ENCODE measurements at places on chromosomes 13 and 19. TPM values are rescaled to one million over a fixed set of nuclear protein-coding genes. Genes with fewer than 3 reads are reported as not detected.

DNA sequence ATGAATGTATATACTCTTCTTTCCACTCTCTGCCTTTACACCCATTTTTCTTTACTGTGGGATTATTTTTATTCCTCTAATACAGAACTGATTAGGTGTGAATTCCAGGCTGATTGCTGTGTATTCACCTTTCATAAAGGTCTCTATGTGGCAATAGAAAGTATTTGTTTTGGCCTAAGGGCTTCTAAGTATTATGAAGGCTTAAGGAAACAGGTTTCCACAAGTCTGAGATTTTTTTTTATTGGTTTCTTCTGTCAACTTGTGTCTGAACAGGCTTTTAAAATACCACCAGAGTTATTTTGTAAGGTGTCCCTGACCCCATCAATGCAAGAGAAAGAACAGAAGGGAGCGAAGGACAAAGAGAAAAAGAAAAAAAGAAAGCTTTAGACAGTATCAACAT lies 1102.0 kb upstream of the SPRY2 start:
- DNase-seq, result no peak

GRCh38 chr19:18362934-18363542 lies 22.6 kb downstream of the PGPEP1 start:
- DNase-seq, result no peak

GRCh38 chr13:44052780-44053184 lies 173.1 kb downstream of the LACC1 start:
- DNase-seq, result no peak

- DNase-seq, result no peak
Measured at GRCh38 chr13:110344320-110344719, 37.2 kb downstream of the COL4A2 start.

- DNase-seq, result no peak
Measured at GRCh38 chr13:59445812-59446211, 717.9 kb downstream of the DIAPH3 start.

- DNase-seq, result no peak
Measured at GRCh38 chr13:113337556-113337955, 26.4 kb downstream of the GRTP1 start.

GRCh38 chr19:511101-511851 lies 4.0 kb downstream of the TPGS1 start:
- DNase-seq, result no peak

DNA sequence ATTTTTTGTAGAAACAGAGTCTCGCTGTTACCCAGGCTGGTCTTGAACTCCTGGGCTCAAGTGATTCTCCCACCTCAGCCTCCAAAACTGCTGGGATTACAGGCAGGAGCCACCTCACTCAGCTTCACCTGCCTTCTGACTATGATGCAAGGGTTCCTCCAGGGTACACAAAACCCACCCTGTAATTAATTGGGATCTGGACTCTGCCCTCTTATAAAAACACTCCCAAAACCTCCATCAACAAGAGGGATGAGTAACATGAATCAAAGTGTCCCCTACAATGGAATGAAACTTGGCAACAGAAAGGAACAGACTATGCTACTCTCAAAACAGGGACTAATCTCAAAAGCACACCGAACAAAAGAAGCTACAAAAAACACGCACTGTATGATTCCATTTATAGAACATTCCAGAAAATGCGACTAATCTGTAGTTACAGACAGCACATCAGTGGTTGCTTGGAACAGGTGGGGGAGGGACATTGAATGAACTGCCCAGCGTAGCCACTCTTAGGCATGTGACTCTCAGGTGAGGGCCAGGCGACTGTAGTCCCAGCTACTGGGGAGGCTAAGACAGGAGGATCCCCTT lies 3.2 kb upstream of the PRR36 start:
- DNase-seq, result no peak

GRCh38 chr13:26614721-26615120 lies 57.2 kb downstream of the WASF3 start:
- no peak for DNase-seq

- no peak for DNase-seq
Measured at GRCh38 chr13:93794197-93794885, 567.7 kb downstream of the GPC6 start.

GRCh38 chr13:58306062-58306461 lies 674.5 kb downstream of the PCDH17 start:
- no peak for DNase-seq

DNA sequence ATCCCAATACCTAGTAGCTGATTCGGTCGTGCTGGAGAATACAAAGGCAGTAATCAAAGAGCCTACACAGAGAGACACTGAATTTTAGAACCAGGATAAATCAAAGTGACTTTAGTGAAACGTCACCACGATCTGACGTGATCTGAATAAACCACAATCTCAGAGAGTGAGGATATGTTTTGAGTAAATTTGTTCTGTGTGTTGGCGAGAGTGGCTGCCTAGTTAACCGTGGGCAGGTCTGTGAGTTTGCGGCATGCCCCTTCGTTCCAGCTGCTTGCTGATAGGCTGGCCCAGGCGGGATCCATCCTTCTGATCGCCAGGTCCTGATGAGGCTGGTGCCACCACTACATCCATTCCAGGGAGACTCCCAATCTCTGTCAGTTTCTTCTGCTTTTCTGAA lies 40.4 kb downstream of the LRCH1 start:
- no peak for DNase-seq

- no peak for DNase-seq
Measured at GRCh38 chr13:80132741-80133601, 208.0 kb downstream of the SPRY2 start.

- no peak for DNase-seq
Measured at GRCh38 chr13:51828730-51829567, 16.0 kb downstream of the TMEM272 start.

- DNase-seq, result no peak
Measured at GRCh38 chr13:40920826-40921225, 98.3 kb downstream of the ELF1 start.

DNA sequence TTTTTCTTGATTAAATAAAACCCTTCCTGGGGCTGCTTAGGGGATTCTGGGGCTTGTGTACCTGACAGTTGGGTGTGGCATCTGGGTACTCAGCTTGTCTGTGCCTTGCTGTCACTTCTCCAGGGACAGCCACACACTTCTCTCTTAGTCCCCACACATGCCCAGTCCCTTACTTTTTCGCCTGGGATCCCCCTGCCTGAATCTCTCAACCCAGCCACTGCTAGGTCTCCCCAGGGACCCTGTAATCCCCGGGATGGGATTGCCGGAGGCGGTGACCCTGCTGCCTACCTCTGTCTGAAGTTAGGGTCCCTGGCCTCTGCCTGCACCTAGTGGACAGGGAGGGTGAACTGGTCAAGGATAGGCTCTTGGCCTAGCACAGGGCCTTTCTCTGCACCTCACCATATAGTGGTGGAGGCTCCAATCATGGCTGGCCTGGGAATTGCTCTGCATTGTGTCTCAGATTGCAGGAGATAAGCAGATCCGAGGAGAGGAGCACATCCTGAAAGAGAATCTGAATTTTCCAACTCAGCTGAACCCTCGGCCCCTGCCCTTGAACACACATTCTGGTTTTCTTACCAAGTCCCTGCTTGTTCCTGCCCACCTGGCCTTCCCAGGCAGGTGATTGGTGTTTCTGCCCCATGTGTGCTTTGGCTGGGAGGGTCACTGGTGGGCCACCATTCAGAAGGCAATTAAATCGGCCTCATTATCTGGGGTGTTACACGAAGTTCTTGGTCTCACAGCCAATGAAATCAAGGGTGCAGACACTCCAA lies 8.7 kb upstream of the ZNF492 start:
- no peak for DNase-seq

The FPR1 gene
- total RNA-seq, result 7.9 TPM

The WDR62 gene
- total RNA-seq, result not detected

The RDH8 gene
- not detected for total RNA-seq

The CCDC169 gene
- total RNA-seq, result 4.7 TPM

The CEBPA gene
- 14.9 TPM for total RNA-seq

The MCF2L gene
- 112 TPM for total RNA-seq

The NANOS3 gene
- total RNA-seq, result not detected

The COL5A3 gene
- total RNA-seq, result 13.6 TPM

The VN1R2 gene
- total RNA-seq, result not detected

The ZNF682 gene
- 1.1 TPM for total RNA-seq

The CEACAM8 gene
- not detected for total RNA-seq

All from ascending aorta (tissue), 2 donors.